Activated CD4-positive, CD25-positive, alpha-beta regulatory T cell treated with anti-CD3 and anti-CD28 coated beads, Interleukin-2, amount 50 U/mL, for 72 hours (primary cell): ENCODE measurements at places on chromosomes 1 and 21.
A peak's percentile ranks its signal among the peaks of the same experiment; 100 is the strongest.

GRCh38 chr21:39348040-39348354 lies 891 bp downstream of the HMGN1 start:
- DNase-seq: no peak

DNA sequence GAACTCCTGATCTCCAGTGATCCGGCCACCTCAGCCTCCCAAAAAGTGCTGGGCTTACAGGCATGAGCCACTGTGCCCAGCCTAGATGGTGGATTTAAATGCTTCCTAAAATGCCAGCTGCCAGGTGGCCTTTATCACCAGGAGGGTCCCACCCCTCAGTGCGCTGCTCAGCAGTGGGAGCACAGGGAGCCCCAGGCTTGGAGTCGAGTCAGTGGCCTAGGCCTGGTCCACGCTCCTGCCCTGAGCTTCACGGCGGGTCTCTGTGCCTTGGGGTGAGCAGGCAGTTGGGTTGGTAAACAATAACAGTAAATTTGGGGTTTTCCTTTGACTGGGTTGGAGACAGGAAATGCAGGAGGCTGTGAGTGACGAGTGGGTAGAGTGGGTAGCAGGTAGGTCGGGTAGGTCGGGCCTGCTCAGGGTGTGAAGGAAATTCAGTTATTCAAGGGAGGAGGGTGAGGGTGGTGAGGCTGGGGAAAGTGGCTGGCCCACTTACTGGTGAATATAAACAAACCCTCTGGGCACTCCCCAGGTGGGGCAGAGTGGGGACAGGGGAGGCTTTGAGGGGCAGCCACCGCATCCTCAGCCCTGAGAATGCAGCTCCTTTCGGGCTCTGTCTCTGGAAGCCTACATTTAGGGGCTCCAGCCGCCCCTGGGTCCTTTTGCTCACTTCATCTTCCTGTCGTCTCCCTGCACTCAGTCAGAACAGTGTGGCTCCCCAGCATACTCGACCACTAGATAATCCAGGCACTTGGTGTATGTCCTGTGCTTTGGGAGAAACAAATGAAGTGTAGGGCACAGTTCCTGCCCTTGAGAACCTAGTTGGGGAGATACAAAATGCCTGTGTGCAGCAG lies 33.5 kb upstream of the IL19 start:
- no peak for DNase-seq

DNA sequence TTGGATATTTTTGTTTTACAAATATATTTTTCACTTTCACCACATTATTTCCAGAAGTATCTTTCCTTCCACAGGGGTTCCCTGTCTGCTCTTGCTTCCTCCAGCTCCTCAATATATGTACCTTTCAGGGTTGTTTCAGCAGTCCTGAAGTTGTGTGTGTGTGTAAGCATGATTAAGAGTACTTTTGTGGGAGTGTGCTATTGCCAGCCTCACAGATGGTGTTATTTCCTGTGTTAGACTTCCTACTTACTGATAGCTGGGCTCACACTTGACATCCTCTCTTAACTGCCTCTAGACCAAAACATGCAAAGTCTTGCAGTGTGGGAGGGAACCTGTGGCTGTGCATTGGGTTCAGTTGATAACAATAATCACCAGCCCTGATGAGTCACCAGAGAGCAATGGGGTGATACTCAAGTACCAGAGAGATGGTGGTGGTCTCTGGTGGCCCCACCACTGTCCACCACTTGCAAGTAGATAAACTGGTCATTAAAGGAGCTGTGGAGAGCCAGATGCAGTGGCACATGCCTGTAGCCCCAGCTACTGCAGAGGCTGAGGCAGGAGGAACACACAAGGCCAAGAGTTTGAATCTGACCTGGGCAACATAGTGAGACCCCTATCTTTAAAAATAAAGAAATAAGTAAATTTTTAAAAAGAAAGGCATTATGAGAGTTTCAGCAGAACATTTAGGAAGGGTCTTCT lies 126.7 kb downstream of the NR5A2 start:
- DNase-seq: peak; percentile 39

- DNase-seq: no peak
Measured at GRCh38 chr1:161849518-161849917, 83.4 kb downstream of the ATF6 start.

DNA sequence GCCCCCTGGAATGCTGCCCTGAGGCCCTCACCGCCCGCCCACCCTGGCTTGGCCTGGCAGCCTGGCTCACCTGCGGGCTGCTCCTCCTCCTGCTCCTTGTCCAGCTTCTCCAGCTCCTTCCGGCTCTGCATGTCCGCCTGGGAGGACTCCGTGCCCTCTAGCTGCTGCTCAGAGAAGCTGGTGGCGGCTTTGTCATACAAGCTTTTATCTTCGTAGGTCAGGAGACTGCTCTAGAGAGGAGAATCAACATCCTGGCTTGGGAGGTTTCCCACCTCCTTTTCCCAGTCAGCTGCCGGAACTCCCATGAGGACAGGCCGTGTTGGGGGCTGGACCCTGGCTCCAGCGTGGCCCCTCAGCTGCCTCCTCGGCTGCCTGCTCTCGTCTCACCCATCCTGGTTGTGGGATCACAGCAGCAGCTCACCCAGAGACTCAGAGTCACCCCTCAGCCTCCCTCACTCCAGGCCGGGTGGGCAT lies 36.6 kb upstream of the TMEM52 start:
- no peak for DNase-seq

DNA sequence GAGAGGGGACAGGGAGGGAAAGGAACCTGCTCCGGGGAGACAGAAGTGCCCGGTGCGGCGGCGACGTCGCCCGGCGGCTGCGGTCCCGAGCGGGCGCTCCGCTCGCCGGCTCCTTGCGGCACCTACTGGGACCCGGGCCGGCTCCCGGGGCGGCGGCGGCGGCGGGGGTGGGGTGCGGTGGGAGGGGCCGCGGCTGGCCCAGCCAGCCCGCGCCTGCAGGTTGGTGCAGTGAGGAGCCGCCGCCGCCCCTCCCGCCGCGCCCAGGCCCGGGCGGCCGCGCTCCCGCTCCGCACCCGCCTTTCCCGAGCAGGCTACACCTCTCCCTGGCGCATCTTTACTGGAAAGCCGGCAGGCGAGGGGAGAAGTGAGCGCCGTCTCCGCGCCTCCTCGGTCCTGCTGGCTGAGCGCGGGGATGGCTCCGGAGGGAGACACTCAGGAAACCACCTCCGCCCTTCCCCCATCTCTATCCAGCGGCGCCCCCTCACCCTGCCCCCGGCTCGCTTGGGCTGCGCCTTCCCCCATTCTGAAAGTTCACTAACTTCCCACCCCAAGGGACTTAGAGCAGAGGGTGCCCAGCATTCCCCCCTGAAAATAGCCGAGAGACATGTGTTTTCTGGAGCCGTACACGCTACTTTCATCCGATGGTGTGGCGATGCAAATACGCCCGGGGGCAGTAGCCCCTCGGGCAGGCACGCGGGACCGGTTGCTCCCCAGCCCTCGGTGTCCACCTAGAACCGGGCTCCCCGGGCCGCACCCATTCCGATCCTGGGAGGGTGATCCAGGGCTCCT lies at the start of gene PLD5:
Gene PLD5, minus strand, starts transcription at position 127 of the 789 bp plus-strand sequence.
- no peak for DNase-seq

- no peak for DNase-seq
Measured at GRCh38 chr1:30368651-30369240, 354.6 kb downstream of the MATN1 start.

GRCh38 chr1:8169364-8170058 lies 143.4 kb upstream of the ERRFI1 start:
- no peak for DNase-seq

- no peak for DNase-seq
Measured at GRCh38 chr1:18944810-18945209, 11.7 kb downstream of the IFFO2 start.

DNA sequence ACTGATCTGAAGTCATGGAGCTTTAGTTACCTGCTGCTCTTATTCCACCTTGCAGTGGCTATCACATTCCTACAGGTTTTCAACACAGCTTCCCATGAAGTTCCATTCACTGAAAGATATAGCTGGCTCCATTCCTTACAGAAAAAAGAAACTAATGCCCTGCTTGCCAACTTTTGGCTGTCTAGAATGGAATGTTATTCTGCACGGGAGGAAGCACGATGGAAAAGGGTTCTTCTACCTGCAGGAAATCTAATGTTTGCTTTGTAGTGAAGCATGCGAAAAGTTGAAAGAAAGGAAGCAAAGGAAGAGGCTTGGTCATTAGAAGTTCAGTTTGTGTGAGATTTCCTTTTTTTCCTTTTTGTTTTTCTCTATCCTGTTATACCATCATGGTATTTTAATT lies 32.6 kb downstream of the GIPC2 start:
- DNase-seq: no peak

GRCh38 chr1:17027403-17027802 lies 15.7 kb upstream of the ATP13A2 start:
- no peak for DNase-seq

DNA sequence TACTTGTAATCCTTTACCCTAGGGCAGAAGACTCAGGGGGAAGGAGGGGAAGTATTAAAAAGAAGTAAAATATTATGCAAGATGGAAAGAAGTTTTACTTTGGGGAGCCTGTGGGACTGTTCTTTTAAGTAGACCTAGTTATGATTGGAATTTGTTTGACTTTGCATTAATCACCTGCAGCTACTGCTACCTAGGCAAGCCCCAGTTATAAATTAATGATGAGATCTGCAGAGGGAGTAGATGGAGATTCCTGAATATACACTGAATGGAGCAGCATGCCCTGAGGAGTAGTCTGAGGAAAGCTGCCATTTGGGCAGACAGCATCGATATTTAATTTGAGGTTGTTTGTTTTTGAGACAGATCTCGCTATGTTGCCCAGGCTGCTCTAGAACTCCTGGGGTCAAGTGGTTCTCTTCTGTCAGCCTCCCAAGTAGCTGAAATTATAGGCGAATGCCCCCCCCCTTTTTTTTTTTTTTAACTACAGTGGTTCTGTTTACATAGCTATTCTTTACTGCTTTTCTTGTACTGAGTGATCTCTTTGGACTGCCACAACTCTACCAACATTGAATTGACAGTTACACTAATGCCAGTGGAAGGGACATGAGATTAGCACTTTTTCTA lies 81.4 kb upstream of the SERTAD4 start:
- no peak for DNase-seq

DNA sequence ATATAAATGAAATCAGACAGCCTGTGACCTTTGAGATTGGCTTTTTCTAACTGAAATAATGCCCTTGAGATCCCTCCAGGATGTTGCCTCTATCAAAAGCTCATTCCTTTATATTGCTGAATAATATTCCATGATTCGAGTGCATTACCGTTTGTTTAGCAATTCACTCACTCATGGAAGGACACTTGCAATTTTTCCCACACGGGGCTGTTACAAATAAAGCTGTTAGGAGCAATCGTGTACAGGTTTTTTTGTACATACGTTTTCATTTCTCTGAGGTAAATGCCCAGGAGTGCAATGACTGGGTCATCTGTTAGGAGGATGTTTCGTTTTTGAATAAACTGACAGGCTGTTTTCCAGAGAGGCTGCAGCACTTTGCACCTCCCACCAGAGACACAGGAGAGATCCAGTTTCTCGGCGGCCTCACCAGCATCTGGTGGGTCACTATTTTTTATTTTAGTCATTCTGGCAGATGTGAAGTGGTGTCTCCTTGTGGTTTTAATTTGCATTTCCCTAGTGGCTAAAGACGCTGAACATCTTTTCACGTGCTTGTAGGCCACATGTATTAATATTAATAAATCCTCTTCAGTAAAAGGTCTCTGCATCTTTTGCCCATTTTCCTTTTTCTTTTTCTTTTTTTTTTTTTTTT lies 11.0 kb downstream of the PRDM15 start:
- DNase-seq: no peak

DNA sequence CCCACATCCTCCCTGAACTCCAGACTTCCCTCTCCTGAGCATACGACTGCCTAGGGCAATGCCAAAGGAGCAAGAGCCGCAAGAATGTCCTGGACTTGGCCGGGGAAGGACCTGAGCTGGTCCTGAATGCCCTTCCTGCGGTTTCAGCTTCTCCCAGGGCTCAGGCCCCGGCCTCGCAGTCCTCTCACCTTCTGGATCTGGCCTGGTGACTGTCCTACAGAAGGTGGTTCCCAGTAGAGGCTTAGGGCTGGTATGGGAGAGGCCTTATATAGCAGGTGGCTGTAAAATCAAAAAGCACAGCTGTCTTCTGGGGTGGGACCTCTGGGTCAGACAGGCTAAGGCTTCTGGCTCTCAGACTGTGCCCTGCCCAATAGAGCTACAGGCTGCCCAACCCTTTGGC lies at the start of gene LYPD8:
Gene LYPD8, minus strand, starts transcription at position 243 of the 400 bp plus-strand sequence. CDS start 4,678 bp downstream, outside the sequence.
- DNase-seq: no peak

- DNase-seq: no peak
Measured at GRCh38 chr1:51297401-51298321, 32.7 kb downstream of the TTC39A start.

- DNase-seq: no peak
Measured at GRCh38 chr1:37453647-37454046, 20.7 kb upstream of the ZC3H12A start.

- no peak for DNase-seq
Measured at GRCh38 chr1:16248603-16249516, 11.9 kb upstream of the CPLANE2 start.

GRCh38 chr1:175602026-175602585 lies 141.3 kb downstream of the TNR start:
- DNase-seq: no peak

GRCh38 chr1:38680801-38681510 lies 178.6 kb downstream of the RRAGC start:
- DNase-seq: no peak

DNA sequence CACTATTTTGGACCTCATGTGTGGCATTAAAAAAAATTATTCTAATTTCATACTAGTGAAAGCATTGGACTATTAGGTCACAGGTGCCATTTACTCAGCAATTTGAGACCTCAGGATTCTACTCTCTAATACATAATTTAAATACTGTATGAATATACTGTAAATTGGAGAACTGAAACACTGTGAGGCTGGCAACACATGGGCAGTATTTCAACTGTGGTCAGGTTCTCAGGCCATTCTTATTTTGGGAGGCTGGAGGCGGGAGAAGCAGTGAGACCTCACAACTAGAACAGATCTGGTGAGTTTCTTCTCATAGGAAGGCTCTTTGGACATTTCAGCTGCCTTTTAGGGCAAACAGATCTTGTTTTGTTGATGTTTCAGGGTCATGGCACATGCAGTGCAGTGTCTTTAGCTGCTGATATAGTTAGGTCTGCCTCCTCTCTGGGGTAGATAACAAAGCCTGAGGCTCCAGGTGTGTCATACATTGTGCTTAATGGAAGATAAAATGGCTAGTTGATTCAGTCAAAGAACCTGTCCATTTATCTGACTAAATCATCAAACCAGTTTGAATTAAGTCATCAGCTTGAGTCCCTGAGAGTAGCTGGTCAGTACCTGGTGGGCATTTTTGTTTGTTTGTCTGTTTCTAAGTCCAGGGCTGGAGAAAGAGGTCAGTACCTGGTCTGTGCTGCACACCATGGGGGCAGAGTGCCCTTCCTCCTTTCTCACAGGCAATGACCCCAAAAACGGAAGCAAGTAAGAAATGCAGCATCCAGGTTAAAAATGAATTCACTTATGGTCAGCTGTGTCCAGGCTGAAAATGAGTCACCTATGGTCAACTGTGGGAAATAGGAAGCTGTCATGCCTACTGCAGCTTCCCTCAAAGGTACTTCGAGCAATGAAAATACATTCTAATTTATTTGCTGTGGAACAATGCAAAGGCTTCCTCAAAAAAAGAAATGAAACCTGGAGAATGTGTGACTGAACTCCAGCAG lies 216.2 kb downstream of the SDCCAG8 start:
- no peak for DNase-seq

- DNase-seq: no peak
Measured at GRCh38 chr21:41133874-41134522, 34.0 kb upstream of the BACE2 start.

- no peak for DNase-seq
Measured at GRCh38 chr1:21680381-21680780, 11.2 kb upstream of the RAP1GAP start.
